ENCODE measurements at places on chromosomes 16 and 17. TPM values are rescaled to one million over a fixed set of nuclear protein-coding genes. Genes with fewer than 3 reads are reported as not detected.

The METTL2A gene
- total RNA-seq = 10.8 TPM

The CLEC10A gene
- total RNA-seq = 7.1 TPM

The RNF157 gene
- 43.5 TPM for total RNA-seq

The HID1 gene
- 14.9 TPM for total RNA-seq

The MYH11 gene
- 0.22 TPM for total RNA-seq

The CMTM2 gene
- total RNA-seq = not detected

The RGS11 gene
- not detected for total RNA-seq

The BICDL2 gene
- not detected for total RNA-seq

The AOC3 gene
- total RNA-seq = 1.0 TPM

The VTN gene
- total RNA-seq = not detected

The MSLN gene
- not detected for total RNA-seq

The NRN1L gene
- 2.6 TPM for total RNA-seq

The TGFB1I1 gene
- 5.6 TPM for total RNA-seq

The COG8 gene
- 21.7 TPM for total RNA-seq

The BFAR gene
- 41.6 TPM for total RNA-seq

The MYH8 gene
- not detected for total RNA-seq

The NLRC3 gene
- total RNA-seq = 76.7 TPM

The BMERB1 gene
- total RNA-seq = 1.8 TPM

The TBC1D3G gene
- total RNA-seq = not detected

The RAMP2 gene
- total RNA-seq = not detected

The OR4D1 gene
- total RNA-seq = 1.0 TPM

The CACNG4 gene
- total RNA-seq = not detected

The ANKFN1 gene
- total RNA-seq = not detected

All from T-helper 17 cell (primary cell).